ENCODE measurements at places on chromosomes 6 and 20. TPM values are rescaled to one million over a fixed set of nuclear protein-coding genes. Genes with fewer than 3 reads are reported as not detected.

The SPDEF gene
- total RNA-seq = not detected

DNA sequence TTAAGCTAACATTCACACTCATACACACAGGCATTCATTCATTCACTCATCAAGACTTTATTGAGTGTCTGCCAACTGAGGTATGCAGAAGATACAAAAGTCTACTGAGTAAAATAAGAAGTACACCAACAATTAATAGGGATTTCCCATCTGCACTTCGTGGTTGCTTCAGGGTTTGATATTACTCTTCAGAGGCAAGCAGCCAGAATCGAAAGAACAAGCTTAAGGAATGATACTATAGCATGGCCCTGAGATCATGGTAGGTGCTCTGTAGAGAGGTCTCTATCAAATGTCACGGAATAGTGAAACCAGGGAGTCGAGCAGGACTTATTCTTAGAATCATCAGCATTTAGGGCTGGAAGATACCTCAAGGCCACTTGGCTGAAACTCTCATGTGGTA is 135.4 kb downstream of the NRN1 start:
- no peak for DNase-seq

DNA sequence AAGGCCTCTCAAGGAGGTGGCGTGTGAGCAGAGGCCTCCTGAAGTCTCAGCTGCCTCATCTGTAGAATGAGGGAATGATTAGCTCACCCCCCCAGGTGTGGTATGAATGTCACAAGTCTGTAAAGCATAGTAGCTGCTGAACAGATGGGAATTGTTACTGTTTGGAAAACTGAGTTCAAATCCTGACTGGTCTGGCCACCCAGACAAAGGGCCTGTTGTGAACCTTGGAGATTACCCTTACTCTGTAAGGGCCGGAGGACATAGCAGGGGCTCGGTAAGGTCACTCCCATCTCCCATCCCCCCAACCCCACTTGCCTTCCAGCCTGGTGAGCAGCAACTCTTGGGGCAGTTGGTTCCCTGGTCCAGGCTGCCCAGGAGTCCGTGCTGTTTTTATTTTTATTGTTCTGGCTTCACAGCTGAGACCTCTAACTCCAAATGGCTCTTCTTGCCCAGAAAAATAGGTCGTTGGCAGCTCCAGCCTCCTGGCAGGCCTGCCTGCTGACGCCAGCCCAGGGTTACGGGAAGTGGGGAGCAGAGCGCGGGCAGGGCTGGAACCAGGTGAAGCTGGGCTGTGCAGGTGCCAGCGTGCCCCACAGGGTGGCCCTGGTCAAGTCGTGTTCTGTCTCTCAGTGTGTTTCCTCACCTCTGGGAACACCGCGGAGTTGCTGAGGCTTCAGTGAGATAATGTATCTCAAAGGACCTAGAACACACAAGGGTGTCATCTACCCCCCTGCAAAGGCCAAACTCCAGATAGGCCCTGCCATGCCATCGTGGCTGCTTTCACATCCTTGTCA is 4.5 kb upstream of the SIRPA start:
- DNase-seq = no peak

DNA sequence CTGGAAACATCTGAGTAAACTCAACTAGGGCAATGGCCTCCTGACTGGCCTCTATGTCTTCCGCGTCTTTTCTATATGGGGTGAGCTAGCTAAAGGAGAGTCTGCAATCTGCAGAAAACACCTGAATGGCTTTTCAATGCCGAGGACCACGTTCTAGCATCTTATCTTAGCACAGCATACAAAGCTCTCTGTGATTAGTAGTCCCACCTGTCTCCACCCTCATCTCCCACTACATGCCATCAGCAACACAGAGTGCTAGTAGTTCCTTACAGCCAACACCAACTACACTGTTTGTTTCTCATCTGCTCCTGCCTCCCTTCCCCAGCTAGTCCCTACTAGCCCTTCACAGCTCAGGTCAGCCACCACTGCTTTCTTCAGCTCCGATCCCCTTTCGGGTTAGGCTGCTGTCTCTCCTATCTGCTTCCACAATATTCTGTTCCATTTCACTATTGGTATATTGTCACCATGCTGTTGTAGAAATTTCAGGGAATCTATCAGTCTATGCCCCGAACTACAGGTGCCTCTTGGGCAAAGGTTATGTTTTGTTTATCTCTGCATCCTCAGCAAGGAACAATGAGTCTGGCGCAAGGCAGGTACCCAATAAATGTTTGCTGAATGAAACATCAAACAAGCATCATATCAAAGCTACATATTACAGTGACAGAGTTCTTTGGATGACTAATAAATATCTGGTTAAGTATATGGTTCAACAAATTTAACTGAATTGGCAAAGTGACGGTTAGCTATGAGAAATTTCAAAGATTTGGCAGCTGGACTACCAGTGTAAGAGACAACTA is 12.2 kb downstream of the LYRM4 start:
- no peak for DNase-seq
